ENCODE measurements at places on chromosomes 1 and 21.

DNA sequence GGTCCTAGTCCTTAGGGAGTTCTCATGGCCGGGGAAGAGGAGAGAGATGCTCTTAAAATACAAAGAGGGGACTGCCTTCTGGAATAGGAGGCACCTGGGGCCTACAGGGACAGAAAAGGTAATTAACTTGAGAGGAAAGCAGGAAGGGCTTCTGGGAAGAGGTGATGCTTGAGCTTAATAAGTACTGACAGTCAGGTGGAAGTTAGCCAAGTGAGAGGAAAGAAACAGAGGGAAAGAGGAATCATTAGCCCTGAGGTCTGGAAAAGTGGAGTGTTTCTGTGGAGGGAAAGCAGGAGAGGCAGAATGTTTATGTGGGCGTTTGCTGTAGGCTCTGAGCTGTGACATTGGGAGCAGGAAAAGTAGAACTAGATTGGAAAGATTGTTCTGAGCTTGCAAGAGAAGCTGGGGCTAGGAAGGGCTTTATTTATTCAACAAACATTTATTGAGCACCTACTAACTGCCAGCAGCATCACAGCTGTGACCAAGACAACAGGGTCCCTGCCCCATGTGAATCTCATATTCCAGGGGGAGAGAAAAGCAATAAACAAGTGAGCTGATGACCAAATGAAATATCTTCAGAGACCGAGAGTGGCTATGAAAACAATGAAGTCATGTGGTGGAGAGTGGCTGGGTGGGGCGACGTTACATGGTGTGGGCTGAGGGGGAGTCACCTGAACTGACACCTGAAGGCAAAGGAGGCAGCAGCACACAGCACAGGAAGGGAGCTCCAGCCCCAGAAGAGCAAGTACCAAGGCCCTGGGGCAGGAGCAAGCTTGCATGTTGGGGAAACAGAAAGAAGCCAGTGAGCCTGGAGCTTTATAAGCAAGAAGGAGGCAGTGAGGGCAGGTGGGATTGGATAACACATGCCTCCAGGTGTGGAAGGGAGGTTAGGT lies 4.4 kb upstream of the FNDC5 start:
- no peak for DNase-seq

GRCh38 chr1:231500666-231501065 lies 27.8 kb upstream of the TSNAX start:
- no peak for DNase-seq

DNA sequence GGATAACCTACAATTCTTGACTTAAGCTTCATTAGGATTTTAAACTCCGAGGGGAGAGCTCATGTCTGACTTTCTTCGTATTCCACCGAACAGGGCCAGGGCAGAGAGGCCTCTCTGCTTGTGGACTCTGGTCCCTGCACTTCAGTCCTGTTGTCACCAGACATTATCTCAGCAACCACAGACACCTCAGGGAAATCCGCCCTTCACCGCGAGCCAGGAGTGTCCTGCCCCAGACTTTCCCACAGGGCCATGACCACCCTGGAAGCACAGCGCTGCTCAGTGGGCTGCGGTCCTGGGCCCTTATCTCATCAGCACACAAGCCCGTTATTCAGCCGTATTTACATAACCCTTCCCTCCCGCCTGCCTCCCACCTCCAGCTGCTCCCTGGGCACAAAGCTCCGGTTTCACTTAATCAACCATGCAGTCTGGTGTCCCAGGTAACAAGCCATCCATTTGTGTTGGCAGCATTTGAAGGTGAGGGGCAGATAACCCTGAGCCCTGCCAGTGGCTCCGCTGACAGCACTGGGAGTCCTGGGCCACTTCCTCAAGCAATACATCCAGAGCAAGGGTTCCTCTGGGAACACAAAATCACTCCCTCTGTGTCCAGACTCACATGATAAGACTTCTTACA lies 122.8 kb upstream of the RAB4A start:
- no peak for DNase-seq

- no peak for DNase-seq
Observed at GRCh38 chr1:159927849-159928431, 2.6 kb upstream of the TAGLN2 start.

DNA sequence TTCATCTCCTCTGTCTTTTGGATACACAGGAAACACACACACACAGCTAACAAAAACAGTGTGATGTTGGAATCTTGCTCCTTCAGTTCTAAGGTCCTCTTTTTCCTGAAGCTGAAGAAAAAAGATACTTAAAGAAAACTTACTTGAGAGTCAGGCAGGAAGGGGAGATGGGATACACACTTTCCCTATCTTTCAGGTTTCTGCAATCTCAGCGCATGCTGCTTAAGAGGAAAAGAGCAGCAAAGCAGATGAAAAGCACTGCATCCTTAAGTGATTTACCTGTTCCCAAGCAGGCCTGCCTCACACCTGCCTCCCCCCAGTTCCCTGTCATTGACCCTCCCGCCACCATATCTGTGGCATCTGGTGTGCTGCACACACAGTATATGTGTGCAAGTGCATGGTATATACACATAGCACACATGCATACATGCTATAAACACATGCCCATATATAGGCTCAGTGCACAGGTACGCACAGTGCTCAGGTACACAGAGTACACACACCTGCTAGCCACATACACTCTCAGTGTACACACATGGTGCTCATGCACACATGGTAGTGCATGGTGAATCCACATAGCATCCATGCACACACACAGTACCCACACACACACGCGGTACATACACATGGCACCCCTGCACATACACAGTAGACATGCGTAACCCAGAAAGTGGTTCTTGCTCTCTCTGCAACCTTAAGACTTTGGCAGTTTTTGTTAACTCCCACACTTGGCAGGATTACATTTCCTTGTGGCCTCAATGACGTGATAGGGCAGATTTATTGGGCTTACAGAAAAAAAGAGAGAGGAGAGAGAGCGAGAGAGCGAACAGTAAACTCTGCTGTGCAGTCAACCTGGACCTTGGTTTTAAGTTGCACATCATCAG lies 166.9 kb downstream of the TOMM20 start:
- no peak for DNase-seq

GRCh38 chr21:41526478-41527087 lies 18.6 kb upstream of the TMPRSS2 start:
- no peak for DNase-seq

- no peak for DNase-seq
Observed at GRCh38 chr21:38323721-38324531, 67.1 kb downstream of the KCNJ15 start.

DNA sequence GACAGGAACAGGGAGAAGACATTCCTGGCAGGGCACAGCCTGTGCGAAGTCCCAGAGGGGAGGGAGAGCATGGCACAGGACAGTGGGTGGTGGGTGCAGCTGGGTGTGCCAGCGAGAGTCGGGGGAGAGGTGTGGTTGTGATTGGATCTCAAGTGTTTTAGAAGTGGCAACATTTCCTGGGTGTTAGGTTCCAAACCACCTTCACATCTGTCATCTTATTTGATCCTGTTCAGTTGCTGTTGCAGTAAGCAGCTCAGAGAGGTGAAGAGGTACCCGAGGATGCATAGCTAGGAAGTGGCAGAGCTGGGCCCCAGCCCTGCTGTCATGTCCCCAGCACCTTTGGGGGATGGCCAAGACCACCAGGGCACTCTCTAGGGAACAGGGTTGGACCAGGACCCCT lies 22.0 kb upstream of the DISP3 start:
- DNase-seq = no peak

DNA sequence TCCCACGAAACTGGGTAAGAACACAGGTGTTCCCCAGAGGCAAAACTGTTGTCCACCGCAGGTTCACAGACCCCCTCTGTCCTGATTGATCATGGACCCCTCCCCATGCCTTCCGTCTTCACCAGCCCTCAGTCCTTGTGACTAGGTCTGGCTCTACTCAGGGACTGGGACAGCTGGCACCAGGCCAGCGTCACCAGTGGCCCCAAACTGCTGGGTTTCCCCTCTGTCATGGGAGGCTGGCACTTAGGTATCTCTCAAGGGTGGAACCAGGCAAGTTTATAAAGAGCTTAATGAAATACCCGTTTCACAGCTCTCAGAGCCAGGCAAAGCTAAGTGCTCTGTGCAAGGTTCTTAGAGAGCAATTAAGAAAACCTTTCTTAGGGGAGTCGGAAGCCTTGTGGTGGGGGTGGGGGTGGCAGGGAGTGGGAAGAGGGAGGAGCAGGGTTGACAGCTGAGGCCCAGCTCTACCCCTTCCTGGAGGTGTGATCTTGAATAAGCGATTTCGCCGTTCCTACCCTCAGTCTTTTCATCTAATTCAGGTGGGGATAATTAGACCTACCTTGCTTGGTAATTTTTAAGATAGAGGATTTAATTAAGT lies 35.0 kb upstream of the IFNLR1 start:
- DNase-seq = no peak

DNA sequence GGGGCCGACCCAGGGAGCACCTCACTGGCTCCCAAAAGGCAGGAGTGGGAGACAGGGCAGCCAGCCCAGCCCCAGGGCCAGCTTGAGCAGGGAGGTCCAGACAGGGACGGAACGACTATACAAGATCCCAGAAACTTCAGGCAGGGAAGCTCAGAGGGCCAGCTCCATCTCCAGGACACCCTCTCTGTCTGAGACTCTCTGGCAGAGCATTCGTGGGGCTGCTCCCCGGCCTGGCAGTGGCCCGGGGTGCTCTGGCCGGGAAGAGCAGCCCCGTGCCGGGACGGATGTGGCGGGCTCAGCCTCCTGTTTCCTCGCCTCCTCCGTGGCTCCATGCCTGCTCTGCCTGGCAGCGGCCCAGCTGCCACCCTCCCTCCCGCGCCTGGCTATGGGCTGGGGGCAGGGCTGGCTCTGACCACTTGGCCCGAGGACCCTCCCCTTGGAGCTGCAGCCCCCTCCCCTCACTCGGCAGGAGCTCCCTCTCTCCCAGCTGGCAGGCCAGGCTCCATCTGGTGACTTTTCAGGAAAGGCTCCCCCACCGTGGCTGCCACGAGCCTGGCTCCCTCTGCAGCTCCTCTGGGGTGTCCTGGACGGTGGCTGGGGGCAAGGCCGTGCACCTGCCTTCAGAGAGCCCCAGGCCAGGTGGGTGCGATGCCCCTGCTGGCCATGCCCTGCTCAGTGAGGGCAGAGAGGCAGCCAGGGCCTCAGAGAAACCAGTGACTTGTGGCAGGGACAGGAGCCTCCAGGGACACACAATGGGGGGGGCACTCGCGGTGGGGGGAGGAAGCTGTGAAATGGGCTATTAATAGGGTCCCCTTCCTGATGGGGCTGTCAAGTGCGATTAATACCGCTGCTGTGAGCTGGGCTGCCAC lies 5.6 kb upstream of the PLCH2 start:
- no peak for DNase-seq

- DNase-seq = no peak
Observed at GRCh38 chr1:202981939-202982338, 14.9 kb upstream of the CYB5R1 start.

GRCh38 chr1:24547195-24547594 lies 8.7 kb upstream of the NCMAP start:
- DNase-seq = no peak

DNA sequence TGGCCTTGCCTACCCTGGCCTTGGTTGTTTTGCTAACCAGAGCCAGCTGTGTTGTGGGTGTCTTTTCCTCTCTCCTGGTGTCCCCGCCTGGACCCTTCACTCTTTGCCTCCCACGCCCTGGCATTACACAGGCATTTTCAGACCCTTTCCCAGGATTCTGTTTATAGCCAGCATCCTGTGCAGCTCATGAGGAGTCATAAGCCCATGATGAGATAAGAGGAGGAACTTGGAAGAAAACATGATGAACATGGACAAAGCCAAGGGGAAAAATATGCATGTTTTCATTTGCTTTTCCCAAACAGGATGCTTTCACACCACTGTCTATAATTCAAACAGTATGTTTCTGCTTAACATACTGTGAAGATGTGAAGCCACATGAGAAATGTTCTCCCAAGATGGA lies 18.7 kb upstream of the WARS2 start:
- no peak for DNase-seq

GRCh38 chr1:59232216-59232615 lies 64.7 kb upstream of the FGGY start:
- DNase-seq = no peak

GRCh38 chr1:52665006-52665941 lies 32.3 kb downstream of the SHISAL2A start:
- DNase-seq = no peak

DNA sequence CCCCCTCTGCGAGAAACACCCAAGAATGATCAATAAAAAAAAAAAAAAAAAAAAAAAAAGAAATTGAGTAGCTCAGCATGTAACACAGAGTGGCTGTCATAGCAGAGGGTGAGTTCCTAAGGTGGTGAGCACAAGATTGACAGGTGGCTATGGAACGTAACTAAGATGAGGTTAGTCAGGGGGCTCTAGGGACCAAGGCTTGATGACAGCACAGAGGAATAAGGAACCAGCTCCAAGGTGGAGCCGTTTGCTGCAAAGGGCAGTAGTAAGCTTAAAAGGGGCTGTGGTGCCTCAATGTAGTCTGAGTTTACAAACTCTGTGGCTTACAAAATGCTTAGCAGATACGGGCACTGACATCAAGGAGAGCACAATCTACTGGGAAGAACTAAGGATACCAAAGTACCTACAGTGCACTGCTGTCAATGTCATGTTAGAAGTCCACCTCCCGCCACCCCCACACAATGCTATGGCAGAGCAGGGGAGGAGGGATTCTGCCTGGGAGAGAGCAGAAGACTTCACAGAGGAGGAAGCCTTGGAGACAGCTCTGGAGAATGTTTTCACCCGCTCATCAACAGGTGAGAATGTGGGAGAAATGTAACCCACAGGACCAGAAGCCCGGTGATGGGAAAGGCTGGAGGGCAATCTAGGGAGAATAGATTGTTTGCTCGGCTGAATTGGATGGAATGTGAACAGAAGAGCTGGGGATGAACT lies 13.1 kb downstream of the IQGAP3 start:
- no peak for DNase-seq

DNA sequence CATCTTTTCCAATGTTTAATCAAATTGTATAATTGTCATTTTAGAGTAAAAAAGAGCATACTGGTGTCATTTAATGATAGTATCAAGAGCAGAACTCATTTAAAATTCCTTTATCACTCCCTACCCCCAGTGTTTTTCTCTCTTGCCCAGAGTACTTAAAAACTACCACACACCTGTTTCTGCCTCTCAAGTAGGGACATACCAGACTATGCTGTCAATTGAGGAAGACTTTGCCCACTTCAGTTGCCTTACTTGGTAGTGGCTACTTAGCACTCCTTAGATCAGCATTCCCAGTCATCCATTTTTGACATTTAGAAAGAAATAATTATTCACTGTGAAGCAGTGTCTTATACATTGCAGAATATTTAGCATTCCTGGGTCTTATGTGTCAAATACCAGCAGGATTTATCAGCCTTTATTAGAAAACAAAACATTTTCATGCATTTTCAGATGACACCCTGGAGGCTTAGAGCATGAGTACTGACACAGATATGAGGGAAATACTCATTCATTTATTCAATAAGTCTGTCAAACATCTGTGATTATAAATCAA lies 127.5 kb upstream of the RGS1 start:
- no peak for DNase-seq

GRCh38 chr1:117589544-117589943 lies 16.3 kb upstream of the TENT5C start:
- DNase-seq = no peak

DNA sequence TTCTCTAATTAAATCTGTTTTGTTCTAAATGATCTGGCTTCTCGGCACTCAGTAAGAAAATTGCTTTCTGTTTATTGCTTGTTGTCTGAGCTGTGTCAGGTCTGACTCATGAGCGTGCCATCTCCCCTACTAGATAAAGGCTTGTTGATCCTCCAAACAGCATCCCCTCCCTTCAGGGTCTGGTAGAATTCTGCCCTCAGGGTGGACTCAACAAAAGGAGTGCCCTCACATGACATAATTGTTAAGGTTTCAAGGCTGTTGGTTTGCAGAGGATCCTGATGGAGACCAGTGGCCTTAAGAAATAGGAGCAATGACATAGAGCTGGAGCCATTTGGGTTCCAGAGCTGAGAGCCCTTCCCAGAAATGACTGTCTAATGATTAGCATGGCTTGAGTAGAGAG lies 36.0 kb upstream of the ATP2B4 start:
- no peak for DNase-seq

- no peak for DNase-seq
Observed at GRCh38 chr1:93937997-93938396, 28.8 kb upstream of the GCLM start.

All from GM12892 (cell line).